ENCODE measurements at places on chromosomes 13 and 19.
A peak's percentile ranks its signal among the peaks of the same experiment; 100 is the strongest.

GRCh38 chr19:55241143-55241934 is 12.8 kb upstream of the TMEM86B start:
- DNase-seq = no peak

- DNase-seq = no peak
These were observed 907 bp downstream of the ZNF569 start for GRCh38 chr19:37466277-37466797.

- DNase-seq = no peak
These were observed 61.7 kb downstream of the COLGALT1 start for GRCh38 chr19:17616961-17617806.

DNA sequence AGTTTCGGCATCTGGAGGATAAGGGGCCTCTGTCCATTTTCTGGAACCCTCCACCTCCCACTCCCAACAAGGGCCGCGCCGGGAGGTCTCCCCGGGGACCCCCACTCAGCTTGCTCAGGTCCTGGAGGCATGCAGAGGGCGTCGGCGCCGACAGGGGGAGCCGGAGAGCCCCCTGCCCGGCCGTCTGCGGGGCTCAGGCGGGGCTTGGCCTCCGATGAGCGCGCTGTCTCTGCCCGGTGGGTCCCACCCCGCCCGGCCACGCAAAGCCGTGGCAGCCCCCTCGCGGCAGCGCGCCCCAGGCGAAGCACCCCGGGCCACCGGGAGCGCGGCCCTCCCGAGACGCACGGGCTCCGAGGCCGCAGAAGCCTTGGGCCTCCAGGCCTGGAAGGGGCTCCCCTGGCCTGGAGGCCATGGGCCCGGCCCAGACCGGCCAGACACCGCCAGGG is 149.7 kb upstream of the ZNF536 start:
- no peak for DNase-seq

GRCh38 chr19:29450306-29450705 is 75.5 kb upstream of the VSTM2B start:
- DNase-seq = no peak

- peak; percentile 87 for DNase-seq
These were observed at the start of gene TEAD2 for GRCh38 chr19:49362048-49362928. TEAD2 (minus strand) TSS chr19:49362416; CDS start chr19:49360075, 2,341 bp downstream.

DNA sequence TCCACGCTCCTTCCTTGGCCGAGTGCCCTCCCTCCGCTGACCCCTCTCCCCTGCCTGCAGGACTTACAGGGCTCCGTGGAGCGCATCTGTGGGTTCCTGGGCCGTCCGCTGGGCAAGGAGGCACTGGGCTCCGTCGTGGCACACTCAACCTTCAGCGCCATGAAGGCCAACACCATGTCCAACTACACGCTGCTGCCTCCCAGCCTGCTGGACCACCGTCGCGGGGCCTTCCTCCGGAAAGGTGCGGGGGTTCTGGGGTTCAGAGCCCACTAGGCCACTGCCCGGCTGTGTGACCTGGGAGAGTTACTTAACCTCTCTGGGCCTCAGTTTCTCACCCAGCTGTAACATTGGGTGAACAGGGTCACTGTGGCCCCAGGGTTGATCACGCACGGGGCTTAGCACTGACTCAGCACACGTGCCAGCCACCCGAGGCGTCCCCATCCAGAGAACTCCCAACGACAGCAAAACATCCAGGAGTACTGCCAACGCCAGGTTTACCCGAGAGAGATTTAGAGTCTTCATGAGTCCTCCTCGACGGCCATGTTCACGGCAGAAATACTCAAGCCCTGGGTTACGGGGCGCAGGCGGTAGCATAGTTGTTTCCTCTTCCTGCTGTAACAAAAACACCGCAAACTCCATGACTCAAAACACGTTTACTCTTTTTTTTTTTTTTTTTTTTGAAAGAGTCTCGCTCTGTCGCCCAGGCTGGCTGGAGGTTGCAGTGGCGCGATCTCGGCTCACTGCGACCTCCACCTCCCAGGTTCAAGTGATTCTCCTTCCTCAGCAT is 9.7 kb upstream of the SPACA4 start:
- DNase-seq = no peak

- DNase-seq = peak; percentile 92
These were observed 83.2 kb upstream of the MCF2L start for GRCh38 chr13:112885782-112886268.

DNA sequence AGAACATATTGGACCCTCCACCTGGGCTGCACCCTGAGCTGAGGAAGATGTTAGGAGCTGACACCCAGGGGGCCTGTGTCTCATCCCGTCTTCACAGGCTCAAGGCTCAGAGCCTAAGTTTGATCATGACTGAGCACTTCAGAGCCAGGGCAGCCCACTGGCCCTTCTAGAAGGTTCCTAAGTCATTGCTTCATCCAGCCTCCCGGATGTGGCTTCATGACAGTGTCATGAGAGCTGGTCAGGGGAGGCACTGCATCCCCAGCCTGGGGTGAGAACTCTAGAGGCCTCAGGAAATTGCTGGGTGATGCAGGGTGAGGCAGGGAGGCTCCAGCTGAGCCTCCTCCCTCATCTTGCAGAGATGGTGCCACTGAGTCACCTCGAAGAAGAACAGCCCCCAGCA is 24.9 kb upstream of the PIK3R2 start:
- peak; percentile 54 for DNase-seq

- no peak for DNase-seq
These were observed 273.8 kb downstream of the SLITRK6 start for GRCh38 chr13:85525411-85525810.

GRCh38 chr13:70189981-70190380 is 81.7 kb upstream of the KLHL1 start:
- no peak for DNase-seq

GRCh38 chr13:93254775-93255174 is 28.2 kb downstream of the GPC6 start:
- no peak for DNase-seq
